ENCODE measurements at places on chromosomes 12 and 14.

- no peak for DNase-seq
Measured at GRCh38 chr14:65006261-65006721, 19.6 kb downstream of the FNTB start.

- DNase-seq: no peak
Measured at GRCh38 chr14:102029956-102030355, 56.9 kb downstream of the HSP90AA1 start.

GRCh38 chr12:75656648-75657047 lies 145.2 kb upstream of the KRR1 start:
- no peak for DNase-seq

GRCh38 chr14:101286271-101287018 lies 274.9 kb upstream of the DIO3 start:
- no peak for DNase-seq

DNA sequence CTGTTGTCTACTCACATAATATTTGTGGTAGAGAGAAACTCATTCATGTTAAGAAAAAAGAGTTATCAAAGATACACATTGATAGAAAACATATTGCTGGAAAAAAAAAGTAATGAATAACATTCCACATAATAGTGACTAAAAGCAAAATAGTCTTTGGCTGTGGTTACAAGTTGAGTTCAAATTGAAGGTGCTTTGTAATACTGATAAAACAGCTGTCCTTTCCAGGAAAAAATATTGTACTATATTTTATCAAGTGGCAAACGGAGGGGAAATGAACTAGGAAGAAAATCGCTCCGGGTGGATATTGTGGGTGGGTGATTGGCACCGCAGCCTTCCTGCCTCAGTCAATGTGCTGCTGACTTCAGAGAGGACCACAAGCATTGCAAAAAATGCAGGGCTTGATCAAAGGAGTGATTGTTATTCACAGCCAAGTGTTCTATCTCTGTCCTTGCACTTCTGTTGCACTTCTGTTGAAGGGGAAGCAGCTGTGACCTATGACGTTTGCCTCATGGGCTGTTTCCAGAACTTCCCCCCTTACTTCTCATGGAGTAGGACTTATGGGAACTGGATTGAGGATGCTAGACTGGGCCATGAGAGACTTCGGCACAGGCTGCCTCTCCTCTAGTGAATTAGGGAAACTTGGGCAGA lies 114.4 kb downstream of the VRK1 start:
- no peak for DNase-seq

DNA sequence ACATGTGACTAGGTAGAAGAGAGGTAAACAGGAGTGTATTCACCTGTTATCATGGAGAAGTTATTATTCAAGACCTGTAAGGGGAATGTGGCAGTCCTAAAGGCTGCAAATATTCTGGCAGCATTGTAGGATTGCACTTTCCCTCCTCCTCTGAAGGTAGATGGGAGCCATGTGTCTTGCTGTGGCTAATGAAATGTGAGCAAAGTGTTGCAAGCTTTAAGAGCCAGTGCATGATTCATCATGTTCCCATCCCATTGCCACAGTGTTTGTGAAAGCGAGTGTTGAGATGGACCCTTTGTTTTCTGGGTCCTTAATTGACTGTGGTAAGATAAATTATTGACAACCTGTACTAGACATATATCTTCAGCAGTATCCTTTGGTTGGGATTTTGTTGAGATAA lies 128.7 kb downstream of the RGS6 start:
- DNase-seq: no peak

GRCh38 chr14:89418976-89419375 lies 1.9 kb upstream of the FOXN3 start:
- DNase-seq: no peak

DNA sequence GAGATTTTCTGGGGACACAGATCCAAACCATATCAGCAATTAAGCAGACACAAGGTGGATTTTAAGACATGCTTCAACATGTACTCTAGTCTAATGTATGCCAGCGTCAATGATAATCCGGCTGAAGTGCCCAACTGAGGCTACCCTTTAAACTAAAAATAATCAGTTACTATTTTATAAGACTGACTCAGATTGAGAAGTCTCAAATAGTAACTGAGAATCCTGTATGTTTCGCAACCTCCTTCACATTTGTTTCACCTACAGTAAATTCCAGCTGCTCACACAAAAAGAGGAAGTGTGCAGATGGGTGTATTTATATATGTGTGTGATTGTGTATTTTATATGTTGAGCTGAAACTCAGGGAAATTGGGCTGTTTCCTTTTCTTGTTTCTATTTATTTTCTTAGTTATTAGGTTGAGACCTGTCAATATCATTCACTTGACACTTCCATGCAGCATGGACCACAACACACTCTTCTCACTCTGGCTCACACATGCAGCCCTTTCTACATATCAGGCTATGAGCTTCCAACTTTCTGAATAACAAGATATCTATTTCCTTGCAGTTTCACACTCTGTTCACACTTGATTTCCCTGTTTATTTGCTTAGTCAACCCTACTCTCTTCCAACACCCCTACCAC lies 1224.9 kb upstream of the TMEM132C start:
- DNase-seq: no peak

GRCh38 chr12:122107261-122107660 lies 28.7 kb downstream of the MLXIP start:
- DNase-seq: no peak

DNA sequence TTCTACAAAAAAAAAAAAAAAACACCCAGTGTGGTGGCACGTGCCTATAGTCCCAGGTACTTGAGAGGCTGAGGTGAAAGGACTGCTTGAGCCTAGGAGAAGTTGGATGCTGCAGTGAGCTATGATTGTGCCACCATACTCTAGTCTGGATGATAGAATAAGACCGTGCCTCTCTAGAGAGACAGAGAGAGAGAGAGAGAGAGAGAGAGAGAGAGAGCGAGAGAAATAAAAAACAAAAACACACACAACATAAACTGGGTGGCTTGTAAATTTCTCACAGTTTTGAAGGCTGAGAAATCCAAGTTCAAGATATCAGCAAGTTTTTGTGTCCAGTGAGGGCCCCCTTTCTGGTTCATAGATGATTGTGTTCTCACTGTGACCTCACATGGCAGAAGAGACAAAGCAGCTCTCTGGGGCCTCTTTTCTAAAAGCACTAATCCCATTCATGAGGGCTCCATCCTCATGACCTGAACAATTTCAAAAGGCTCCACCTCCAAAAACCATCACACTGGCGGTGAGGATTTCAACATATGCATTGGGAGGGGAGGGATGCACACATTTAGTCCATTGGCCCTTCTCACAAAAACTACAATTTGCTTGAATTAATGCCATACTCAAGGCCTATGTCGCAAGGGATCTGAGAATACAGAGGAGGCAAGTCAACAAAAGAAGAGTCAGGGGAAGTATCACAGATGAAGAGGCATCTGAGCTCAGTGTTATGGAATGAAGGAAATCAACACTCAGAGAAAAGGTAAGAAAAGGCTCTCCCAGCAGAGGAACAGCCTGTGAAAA lies 94.9 kb downstream of the PPM1H start:
- no peak for DNase-seq

GRCh38 chr12:62192903-62193250 lies 67.3 kb upstream of the USP15 start:
- DNase-seq: no peak

DNA sequence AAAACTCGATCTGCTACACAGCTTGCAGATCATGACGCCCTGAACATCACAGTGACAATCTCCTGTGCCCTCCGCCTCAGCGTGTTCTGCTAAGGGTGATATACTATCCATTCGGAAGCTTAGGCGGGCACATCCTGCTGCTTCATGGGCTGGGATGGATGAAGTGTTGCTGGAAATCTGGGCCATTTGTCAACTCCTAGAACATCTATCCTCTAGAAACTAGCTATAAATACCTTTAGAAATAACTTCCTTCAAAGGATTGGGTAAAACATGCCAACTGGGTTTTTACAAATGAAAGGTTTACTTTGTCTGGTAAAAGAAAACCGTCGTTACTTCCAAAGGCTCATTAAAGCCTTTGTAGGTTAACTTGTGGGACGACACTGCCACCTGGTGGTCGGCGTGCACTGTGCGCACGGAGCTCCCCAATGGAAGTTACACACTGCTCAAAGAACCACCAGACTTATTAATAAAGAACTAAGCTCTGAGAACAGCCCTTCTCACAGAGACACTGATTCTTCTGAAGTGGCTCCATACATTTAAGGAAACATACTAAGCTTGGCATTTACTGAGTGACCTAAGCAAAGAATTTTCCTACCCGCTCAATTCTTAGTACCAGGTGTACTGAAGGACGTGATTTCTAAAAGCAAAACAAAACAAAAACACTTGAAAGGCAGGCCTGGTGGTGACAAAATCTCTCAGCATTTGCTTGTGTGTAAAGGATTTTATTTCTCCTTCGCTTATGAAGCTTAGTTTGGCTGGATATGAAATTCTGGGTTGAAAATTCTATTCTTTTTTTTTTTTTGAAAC lies 21.6 kb upstream of the CACNA2D4 start:
- DNase-seq: peak; percentile 82

DNA sequence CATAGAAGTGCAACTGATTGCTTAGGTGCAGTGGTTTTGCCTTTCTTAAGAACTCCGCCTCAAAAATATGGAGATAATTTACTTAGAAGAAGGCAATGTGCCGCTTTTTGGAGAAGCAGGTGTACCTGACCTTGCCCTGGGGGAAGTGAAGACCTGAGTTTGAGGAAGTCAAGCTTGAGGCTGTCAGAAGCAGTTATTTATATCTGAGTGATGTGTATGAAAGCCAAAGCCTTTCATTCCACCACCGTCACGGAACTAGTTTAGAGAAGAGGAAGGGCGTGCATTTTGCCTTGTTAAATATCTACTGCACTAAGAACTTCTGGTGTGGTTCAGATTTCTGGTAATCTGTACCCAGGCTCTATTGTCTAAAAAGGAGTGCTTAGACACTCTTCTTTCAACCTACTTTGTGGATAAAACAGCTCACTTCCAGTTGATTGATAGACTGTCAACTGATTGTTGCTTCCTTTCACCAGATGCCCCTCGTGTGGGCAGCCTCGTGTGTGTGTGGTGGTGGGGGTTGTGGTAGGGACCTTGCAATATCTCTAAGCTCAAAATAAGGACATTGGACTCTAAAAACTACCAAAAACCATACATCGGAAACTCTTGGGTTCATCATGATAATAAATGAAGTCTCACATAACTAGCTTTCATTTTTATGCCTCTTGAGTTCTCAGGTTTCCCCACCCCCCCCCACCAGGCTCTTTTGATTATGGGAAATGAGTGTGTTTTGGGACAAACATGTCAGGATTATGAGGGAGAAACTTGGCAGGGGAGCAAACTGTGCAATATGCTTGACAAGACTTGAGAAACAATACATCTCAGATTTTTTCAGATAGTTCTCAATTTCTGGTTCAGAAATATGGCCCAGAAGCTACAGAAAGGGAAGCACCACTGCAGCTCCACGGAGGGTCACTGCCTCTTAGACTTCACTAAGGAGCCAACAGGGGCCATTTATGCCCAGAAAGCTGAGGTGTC lies 78.6 kb downstream of the ARF6 start:
- no peak for DNase-seq

GRCh38 chr12:122155705-122156104 lies 18.3 kb downstream of the IL31 start:
- DNase-seq: no peak

GRCh38 chr14:99951085-99951484 lies 114.1 kb upstream of the EVL start:
- DNase-seq: no peak

- no peak for DNase-seq
Measured at GRCh38 chr12:66247741-66248140, 54.6 kb upstream of the HELB start.

DNA sequence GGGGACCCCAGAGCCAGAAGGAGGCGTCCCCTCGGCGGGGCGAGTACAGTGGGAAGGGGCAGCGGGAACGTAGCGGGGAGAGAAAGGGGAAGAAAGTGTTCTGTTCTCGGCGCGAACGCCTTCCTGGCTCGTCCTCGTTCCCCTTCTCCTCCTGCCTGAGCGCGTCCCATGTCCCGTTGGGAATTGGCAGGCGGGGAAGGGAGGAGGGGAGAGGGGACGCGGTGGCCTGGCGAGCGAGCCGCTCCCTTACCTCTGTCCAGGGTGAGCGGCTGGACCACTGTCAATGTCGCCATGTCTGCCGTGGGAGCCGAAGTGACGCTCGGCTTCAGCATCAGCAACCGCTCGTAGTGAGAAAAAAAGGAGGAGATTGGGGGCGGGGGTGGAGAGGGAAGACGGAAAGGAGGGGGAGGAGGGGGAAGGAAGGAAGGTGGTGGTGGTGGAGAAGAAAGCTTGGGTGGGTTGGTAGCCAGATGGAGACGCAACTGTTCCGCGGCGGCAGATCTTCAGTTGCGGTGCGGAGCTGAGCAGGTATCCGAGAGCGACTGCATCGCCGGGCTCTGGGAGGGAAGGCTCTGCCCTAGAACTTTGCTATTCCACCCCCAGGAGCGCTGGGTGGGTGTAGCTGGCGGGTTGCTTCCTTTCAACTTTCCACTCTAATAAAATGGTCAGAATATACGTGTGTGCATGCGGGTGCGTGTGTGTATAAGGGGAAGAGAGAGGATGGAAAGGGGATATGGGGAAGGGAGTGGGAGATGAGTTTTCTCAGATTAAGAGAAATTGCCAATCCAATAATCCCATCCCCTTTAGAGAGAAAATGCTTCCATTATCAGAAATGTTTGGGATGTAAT lies at the start of gene LIN7A:
LIN7A (minus strand) TSS at position 544 of the 848 bp plus-strand sequence; CDS start at position 332, 212 bp downstream.
- DNase-seq: peak; percentile 68

- no peak for DNase-seq
Measured at GRCh38 chr12:131017477-131017991, 63.8 kb downstream of the ADGRD1 start.

DNA sequence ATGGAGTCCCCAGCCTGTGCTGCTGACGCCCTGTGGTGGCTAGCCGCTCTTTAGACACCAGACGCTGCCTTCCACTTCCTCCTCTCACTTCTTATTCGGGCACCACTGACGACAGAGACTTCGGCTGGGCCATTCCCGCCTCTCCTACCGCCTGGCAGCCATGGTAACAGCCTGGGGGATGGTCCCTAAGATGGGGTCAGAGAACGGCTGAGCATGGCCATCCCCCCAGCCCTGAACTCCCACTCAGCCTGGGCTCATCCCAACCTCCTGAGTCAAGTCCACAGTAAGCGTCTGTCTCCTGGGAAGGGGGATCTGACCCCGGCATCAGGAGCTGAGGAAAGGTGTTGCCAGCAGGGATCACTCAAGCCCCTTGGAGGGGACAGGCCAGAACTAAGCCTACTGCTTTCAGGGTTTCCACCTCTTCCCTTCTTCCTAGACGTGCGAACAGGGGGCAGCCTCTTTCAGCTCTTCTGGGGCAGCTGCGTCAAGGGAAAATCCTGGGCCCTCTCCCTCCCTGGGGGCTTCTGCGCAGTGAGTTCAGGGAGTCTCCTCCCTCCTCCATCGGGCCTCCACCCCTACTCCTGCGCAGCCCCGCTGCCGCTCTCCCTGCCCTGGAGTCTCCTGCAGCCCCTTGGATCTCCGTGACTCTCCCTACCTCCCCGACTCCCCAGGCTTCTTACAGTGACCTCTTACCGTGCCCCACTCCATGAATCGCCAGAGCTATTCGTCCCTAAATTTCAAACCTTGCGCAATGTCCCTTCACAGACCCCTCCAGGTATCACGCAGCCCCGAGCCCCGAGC lies 643 bp upstream of the TAMALIN start:
- DNase-seq: peak; percentile 73

- no peak for DNase-seq
Measured at GRCh38 chr12:57138526-57139272, 8.7 kb downstream of the LRP1-AS start.
